BJ (cell line): ENCODE measurements at places on chromosomes 16 and 17. TPM values are rescaled to one million over a fixed set of nuclear protein-coding genes. Genes with fewer than 3 reads are reported as not detected.
A peak's percentile ranks its signal among the peaks of the same experiment; 100 is the strongest.

DNA sequence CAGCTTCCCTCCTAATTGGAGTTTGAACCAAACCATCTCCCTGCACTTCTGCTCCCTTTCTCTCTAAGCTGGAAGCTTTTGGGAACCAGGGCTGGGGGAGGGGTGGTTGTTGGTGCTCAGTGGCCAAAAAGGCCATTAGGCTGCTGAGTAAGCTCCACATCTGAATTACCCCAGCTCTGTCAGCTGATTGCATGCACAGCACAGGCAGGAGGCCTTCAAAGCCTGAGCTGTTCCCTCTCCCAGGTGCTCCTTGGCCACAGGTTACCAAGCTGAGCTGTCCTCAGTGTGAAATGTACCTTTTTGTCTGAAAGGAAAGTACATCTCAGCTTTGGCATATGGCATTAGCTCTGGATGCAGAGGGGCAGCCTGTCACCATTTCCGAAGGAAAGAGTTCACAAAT, 6.2 kb upstream of the TBKBP1 start:
- DNase-seq = no peak

- no peak for DNase-seq
These were observed 42.4 kb upstream of the TRAP1 start for GRCh38 chr16:3759736-3760135.

DNA sequence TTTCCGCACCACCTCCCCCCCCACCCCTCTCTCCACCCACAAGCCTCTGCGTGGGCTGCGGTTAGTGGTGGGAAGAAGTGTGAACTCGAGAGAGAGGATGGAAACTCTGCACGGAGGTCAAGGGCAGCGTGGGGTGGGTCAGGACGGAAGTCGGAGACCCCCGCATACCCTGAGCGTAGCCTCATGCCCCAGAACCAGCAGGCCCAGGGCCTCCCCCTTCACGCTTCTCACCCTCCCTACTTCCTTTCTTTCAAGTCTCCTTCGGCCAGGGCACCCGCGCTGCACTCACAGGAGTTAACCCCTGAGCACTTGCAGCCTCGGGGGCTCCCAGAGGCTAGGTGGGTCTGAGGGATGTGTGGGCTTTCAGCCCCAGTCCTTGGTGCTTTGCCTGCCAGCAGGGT, 9.2 kb downstream of the TBKBP1 start:
- no peak for DNase-seq

DNA sequence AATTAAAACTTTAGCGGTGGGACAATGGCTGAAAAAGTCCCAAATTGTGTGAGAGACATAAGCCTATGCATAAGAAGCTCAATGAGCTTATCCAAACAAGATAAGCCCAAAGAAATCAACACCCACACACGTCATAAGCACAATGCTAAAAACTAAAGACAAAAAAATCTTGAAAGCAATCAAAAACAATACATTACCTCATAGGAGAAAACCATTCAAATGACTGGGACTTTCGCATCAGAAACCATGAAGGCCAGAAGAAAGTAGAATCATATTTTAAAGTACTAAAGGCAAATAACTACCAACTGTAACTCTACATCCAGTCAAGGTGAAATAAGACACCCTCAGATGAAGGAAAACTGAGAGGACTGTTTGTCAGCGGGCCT, 50.2 kb downstream of the ZCCHC14 start:
- DNase-seq = no peak

The KRT33B gene
- polyA plus RNA-seq = 1.2 and 1.8 TPM in 2 replicates

The TNS4 gene
- polyA plus RNA-seq = 0.12 and 0.40 TPM in 2 replicates

The KRT36 gene
- polyA plus RNA-seq = 0.04 TPM in 2 replicates

The RASD1 gene
- 0.83 and 0.90 TPM in 2 replicates for polyA plus RNA-seq

DNA sequence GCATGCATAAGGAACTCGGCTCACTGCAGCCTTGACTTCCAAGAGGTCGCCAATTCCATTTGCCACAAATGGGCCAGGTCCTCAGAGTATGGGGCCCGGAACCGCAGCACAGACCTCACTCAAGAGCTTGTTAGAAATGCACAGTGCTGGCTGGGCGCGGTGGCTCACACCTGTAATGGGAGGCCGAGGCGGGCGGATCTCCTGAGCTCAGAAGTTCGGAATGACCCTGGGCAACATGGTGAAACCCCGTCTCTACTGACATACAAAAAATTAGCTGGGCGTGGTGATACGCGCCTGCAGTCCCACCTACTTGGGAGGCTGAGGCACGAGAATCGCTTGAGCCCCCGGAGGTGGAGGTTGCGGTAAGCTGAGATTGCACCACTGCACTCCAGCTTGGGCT, 19.6 kb upstream of the N4BP1 start:
- DNase-seq = no peak

DNA sequence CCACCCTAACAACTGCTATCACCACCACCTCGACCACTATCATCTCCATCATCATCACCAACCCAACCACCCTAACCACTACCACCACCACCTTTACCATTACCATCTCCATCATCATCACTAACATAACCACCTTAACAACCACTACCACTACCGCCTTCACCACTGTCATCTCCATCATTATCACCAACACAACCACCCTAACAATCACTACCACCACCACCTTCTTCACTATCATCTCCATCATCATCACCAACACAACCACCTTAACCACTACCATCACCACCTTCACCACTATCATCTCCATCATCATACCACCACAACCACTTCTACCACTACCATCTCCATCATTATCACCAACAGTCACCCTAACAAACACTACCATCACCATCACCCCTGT, 101.4 kb downstream of the BANP start:
- DNase-seq = no peak

The MT1H gene
- polyA plus RNA-seq = not detected in 2 replicates

DNA sequence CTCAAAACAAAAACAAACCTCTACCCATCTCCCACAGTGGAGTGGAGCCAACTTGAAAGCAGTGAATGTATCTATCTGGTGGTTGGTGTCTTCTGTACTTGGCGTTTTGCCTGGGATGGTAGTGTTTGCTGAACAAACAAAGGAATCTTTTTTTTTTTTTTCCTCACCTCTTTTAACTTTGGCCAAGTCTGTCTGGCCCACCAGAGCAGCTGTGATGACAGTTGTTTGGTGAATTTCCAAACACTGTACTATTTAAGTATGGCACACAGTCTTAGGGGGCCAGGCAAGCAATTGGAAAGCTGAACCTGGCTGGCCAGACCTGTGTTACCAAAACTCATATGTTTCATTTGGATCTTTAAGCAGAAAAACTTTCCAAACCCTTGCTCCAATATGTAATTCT, 101.8 kb upstream of the CDH13 start:
- DNase-seq = no peak

- no peak for DNase-seq
These were observed 47.1 kb downstream of the LITAF start for GRCh38 chr16:11539641-11540050.

DNA sequence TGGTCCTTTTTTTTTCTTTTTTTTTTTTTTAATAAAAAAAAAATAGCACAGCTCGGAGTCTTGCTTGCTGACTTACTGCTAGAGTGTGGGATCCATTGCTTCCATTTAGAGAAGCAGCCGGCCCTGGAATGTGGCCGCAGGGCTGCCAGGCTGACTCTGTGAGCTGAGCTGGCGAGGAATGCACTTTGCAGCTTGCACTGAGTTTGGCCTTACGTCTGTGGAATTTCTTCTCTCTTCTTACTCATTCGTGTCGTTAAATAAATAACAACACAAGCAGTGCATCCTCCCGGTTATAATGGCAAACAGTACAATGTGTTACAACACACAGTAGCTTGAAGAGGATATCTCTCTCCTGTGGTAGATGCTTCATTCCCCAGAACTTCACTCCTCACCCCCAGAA, 69.2 kb downstream of the PRKCB start:
- DNase-seq = peak; percentile 96

The ELMO3 gene
- polyA plus RNA-seq = 0.56 and 0.97 TPM in 2 replicates

- peak; percentile 13 for DNase-seq
These were observed 2.5 kb downstream of the ALOX15B start for GRCh38 chr17:8041249-8041928.

- no peak for DNase-seq
These were observed 684 bp upstream of the SPIRE2 start for GRCh38 chr16:89827383-89828198.

- no peak for DNase-seq
These were observed 13.0 kb upstream of the SCIMP start for GRCh38 chr17:5247621-5248020.

The IRX6 gene
- not detected in 2 replicates for polyA plus RNA-seq

DNA sequence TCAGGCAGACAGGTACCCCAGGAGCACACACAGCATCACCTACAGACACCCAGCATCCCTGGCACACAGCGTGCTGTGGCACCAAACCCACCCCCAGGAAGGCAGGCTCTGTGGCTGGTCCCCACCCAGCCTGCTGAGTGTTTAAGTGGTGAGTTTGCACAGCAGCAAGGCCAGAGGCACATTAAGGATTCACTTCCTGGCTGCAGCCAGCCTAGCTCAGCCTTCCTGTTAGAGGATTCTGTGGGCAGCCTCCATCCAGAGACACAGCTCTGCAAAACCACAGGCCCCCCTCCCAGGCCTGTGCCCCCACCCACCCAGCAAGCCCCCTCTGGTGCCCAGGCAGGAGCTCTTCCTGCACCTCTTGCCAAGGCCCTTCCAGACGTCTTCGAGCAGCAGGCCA, 36.1 kb upstream of the PHB1 start:
- no peak for DNase-seq

DNA sequence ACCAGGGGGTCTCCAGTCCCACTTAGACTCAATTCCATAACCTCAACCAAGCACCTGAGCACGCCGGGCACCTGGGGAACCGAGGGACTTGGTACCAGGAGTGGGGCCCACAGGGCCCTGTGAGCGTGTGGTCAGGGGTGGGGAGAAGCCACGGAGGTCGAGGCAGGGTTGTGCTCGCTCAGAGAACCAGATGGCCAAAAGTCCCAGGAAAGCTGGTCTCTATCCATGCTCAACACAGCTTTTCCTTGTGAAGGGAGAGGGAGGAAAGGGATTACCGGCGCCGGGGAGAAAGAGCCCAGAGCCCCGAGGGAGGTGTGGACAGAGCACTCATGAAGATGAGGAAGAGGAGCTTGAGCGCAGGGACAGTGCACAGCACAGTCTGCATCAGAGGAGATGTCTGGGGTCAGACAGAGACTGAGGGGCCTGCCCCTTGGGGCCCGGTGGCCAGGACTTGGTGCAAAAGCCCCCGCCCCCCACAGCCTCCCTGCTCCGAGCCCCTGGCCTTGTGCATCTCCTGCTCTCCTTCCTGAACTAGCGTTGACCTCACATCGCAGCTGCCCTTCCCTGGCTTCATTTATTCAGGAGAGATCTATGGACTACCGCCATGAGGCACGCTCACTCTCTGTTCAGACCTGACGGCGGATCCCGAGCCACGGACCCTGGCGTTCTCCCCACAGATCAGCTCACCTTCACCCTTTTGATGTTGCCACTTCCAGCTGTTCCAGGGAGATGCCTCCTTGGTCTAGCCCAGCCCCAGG, 355.4 kb upstream of the TNRC6C start:
- DNase-seq = no peak

DNA sequence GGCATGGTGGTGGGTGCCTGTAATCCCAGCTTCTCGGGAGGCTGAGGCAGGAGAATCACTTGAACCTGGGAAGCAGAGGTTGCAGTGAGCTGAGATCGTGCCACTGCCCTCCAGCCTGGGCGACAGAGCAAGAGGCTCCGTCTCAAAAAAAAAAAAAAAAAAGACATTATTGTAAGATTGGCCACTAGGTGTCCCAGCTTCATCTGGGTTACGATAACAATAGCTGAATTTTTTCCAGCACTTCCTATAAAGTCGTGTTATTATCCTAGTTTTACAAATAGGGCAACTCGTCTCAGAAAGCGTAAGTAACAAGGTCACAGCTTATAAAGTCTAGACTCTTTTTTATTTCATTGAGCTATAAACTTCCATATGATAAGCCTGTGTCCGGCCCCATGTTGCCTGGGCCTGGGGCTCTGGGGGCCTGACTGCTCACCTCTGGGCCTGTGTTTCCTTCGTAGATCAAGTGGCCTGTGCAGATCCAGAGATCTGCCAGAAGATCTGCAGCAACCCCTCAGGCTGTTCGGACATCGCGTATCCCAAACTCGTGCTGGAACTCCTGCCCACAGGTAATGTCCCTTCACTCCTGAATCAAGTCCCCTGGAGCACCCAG, 60.5 kb downstream of the SLC5A11 start:
- DNase-seq = no peak

The NTN3 gene
- polyA plus RNA-seq = 0.09 and 0.12 TPM in 2 replicates

DNA sequence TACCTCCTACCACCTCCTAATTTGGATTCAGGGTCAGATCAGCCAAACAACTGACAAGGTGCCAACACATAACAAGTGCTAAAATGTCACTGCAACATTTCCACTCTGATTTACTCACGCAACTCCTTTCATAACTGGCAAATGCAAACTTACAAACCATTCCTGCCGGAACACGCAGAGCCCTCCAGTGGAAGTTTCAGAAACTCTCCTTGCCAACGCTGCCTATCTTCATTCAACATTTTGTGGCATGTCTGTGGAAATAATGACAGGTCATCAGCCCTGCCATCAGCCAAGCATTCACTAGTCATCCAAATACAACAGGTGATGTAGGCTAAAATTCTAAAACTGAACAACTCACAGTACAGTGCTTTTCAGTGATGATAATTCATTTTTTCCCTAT, 37.7 kb upstream of the OR3A1 start:
- no peak for DNase-seq

GRCh38 chr17:63516910-63517824, 6.0 kb upstream of the KCNH6 start:
- DNase-seq = peak; percentile 22

The SLFN14 gene
- polyA plus RNA-seq = not detected in 2 replicates

DNA sequence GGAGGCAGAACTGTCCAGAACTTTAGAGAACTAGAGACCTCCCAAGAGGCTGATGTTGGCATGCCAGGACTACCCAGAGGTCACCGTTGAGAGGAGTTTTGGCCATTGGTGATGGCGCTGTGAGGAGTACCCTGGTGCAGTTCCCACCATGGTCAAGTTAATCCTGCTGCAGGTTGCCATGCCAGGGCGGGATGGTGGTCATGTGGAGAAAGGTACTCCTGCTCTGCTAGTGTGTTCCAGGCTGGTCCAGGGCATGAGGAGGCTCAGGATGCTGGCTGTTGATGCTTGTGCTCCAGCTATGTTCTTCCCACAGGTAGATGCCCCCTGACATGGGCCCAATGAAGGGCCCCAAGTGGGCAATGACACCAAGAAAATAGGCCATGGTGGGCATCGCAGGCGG, 4.1 kb upstream of the PHF12 start:
- no peak for DNase-seq

The ALOXE3 gene
- polyA plus RNA-seq = 0.04 and 0.10 TPM in 2 replicates

- DNase-seq = no peak
These were observed 1.9 kb downstream of the CMC2 start for GRCh38 chr16:81004646-81005353.

The QPRT gene
- 4.2 and 4.7 TPM in 2 replicates for polyA plus RNA-seq

DNA sequence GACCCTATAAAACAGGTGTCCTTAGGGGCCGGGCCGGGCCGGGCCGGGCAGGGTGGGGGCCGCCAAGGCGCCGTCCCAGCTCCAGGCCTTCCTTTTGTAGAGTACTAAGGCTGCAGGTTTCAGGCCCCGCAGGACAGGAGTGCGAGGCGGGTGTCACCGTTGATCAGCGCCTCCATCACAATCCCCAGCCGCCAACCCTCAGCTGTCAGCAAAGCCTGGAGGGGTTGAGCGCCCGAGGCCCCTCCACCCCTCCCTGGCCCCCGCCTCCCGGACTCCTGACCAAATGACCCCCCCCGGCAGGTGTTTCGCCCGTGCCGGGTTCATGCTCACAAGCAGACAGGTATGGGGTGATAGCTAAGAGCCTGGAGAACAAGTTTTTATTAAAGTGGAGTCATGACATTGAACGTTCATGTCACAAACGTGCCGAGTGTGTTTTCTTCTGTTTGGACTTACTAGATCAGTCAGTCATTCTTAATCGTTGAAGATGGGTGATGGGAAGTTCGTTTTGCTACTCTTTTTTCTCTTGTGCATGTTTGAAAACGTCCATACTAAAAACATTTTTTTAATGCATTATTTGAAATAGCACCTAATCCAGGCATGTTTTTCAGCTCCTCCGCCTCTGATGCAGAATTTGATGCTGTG, 534 bp downstream of the ARL2BP start:
- DNase-seq = no peak
